ENCODE measurements at places on chromosomes 3 and 15.

DNA sequence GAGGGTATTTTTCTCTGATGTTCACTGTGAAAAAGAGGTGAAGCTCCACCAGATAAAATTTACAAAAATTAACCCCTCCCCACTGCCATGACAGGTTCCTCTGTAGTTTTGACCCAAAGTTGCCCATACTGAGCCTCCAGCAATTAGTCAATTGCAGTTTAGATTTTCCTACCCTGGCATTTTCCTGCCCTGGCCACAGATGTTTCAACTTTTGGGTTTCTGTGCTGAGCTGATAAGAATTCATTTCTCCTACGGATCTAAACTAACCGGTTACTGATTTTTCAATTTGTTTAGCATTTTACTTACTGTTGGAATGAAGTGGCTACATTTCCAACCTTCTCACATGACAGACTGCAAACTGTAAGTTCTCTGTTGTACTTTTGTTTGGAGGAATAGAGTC lies 1346.1 kb upstream of the EPHA6 start:
- DNase-seq = no peak

DNA sequence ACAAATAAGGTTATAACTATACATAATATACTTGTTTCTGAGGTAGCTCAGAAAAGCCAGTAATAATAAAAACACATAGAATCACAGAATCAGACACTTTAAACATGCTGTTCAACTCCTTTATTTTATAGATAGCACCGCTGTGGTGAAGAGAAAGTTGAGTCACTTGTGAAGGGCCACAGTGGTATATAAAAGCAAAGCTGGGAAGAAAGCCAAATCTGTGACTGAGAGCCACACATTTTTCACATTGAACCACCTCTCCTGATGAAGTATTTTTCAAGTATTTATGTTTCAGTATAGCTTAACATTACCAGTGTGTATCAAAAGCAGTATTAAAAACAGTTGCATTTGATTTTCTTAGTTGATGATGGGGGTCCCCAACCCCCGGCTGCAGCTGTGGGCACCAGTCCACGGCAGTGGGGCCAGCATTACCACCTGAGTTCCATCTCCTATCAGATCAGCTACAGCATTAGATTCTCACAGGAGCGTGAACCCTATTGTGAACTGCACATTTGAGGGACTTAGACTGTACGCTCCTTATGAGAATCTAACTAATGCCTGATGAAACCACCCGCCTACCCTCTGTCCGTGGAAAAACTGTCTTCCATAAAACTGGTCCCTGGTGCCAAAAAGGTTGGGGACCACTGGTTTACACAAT lies 46.2 kb downstream of the TBL1XR1 start:
- no peak for DNase-seq

DNA sequence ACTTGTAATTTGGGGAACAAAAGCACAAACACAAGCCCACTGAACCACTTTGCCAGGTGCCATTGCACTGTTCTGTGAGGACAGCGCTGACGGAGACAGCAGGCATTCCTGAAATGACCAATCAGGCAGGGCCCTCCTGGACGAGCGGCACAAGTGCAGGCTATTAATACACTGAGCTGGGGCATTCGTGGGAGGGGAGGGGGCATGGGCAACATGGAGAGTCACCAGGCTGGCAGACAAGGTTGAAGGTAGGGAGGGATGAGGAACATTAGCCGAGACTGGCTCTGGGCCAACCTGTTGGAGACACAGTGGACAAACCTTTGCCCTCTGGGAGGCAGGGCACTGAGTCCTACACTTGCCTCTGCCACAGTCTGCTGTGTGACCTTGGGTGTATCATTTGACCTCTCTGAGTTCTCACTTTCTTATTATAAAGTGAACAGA lies 45.6 kb downstream of the NOX5 start:
- DNase-seq = no peak

DNA sequence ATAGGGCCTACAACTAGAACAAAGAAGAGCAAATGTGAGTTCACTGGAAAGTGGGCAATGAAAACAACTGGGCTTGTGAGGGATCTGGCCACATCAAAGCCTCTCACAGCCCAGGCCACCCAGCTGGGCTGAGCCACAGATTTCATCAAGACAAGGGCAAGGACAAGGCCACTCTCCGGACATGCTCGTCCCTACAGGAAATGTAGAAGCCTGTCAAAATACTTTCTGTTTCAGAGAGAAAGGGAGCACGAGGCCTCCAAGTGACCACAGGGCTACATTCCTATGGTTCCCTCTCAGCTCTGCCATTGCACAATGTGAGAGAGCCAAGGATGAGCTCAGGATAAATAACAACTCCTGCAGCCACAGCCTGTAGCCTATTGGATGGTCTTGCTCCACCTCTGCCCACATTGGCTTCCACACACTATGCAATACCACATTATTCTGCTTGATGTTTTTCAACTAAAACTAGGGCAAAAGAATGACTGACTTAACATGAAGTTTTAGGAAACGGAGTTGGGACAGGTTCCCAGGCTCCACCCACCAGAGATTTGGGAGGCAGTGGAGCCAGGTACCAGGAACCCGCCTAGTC lies 12.1 kb downstream of the TBC1D2B start:
- DNase-seq = no peak

- no peak for DNase-seq
These were observed 192.8 kb upstream of the ROBO1 start for GRCh38 chr3:79960594-79960993.

- no peak for DNase-seq
These were observed 328.0 kb downstream of the NLGN1 start for GRCh38 chr3:173725507-173725906.

GRCh38 chr15:81506936-81507335 lies 132.9 kb upstream of the TMC3 start:
- no peak for DNase-seq

- peak; percentile 82 for DNase-seq
These were observed 627 bp downstream of the DUSP7 start for GRCh38 chr3:52055537-52056351.

- DNase-seq = no peak
These were observed 191.6 kb upstream of the TOPAZ1 start for GRCh38 chr3:44050101-44050500.

DNA sequence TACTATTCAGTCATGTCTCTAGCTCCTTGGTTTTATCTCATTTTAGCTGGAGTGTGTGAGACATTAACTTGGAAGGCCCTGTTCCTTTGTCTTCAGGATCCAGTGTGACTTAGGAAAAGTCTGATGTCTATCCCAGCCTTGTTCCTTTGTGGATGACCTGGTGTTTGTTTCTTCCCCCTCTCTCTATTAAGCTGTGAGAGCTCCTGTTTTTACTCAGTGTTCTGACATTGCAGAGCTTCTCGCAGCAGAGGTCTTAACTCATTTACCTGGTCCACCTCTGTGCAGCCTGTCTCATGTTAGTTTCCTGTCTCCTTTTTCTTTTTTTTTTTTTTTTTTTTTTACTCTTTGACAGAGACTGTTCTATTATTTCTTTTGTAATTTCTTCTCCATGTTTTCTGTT lies 43.1 kb downstream of the KLF13 start:
- no peak for DNase-seq

GRCh38 chr3:9247941-9248521 lies 1.4 kb downstream of the SRGAP3 start:
- DNase-seq = no peak

DNA sequence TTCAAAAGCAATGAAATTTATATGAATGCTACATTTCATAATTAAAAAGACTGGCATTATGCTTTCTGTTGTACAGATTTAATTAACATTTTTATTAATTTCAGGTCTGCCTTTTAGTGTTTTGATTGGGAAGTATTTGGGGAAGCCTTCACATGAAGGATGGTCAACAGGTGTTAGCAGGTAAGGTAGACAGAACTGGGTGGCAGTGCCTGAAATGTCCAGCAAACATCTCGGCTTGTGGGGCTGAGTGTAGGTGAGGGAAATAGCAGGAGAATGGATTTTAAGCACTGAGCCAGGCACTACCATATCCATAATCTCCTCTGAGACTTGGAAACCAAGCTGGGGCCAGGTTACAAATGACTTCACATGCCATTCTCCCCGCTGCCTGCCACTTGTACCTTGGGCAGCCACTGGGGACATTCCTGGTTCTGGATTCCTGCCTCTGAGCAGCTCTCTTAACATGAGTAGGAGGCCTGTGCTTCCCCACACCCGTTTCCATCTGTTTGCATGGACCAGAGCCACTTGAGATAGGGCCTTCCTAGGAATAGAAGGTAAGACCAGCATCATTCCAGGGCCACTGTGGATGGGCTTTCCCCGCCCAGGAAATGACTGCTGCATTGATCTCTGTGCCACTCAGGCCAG lies 125.9 kb upstream of the HES1 start:
- DNase-seq = no peak

DNA sequence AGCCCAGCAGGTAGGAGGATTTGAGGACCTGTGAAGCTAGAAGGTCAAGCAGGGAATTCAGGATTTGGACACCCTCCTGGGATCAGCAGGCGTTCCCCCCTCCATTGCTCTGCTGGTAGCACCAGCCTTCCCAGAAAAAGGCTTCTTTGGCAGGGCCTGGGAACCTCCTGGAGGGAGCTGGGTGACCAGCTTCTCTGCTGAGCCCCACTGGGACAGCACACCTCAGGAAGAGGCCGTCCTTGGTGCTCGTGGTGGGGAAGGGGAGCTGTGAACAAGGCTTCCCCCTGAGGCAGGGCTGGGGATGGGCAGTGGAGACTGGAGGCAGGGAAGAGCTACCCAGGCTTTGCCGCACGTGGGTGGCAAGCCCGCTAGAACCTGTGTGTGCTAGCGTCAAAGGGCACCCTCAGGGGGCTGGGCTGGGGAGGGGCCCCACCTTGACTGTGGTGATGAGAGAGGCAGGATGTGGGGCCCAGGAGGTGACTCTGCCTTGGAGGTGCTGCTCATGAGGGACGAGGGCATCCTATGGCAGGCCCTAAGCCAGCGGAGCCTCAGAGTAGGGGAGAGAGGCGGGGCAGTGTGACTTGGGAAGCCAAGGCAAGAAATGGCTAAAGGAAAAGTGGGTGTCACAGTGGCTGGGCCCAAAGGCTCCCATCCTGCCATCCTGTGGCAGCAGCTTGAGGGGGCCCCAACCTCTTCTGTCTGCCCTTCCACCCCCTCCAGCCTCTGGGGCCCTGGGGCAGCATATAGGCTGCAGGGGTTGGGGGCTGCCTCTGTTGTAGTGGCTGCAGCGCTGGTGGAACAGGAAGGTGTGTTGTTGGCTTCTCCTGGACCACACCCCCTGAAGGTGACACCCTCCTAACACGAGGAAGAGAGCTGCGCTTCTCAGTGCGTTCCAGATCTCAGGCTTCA lies 20.7 kb downstream of the KLF13 start:
- DNase-seq = peak; percentile 90

DNA sequence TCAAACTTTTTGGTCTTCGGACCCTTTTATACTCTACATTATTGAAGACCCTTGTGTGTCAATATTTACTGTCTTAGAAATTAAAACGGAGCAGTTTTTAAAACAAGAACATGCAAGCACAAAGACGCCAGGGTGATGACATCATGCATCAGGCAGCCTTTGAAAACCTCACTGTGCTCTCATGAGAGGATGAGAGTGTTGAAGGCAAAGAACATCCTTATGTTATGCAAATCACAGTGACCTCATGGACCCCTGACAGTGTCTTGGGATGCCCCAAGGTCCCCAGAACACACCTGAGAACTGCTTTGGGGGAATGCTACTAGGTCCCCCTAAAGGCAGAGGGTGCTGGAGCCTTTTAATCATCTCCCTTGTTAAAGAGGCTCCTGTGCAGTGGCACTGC lies 51.6 kb downstream of the CHDH start:
- DNase-seq = no peak

DNA sequence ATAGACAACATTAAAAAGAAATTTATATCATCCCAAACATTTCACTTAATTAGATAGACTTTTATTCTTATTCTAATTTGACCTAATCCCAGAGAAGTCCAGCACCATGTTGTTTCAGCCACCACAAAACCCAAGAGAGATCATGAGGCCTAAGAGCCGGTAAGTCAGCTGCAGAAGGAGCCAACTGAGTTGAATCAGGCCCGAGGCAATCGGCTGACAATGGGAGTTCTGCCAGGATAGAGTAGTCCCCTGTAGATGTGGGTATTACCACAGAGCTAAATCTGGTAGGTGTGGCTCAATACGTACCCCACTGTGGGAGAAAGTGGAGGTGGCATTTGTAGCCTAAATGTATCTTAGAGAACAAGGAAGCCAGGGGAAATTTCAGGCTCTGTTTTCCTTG lies 49.7 kb upstream of the UMPS start:
- DNase-seq = no peak

- DNase-seq = no peak
These were observed 17.8 kb downstream of the CDV3 start for GRCh38 chr3:133591271-133591742.

GRCh38 chr15:39770748-39771689 lies 11.6 kb downstream of the FSIP1 start:
- no peak for DNase-seq

GRCh38 chr15:69209661-69210060 lies 49.2 kb downstream of the GLCE start:
- DNase-seq = no peak

GRCh38 chr3:185503521-185503920 lies 4.7 kb upstream of the TMEM41A start:
- no peak for DNase-seq

All from activated CD8-positive, alpha-beta memory T cell treated with anti-CD3 and anti-CD28 coated beads for 24 hours (primary cell).